Muscle of back (tissue), 13 donors: ENCODE measurements at places on chromosomes 5 and 9. TPM values are rescaled to one million over a fixed set of nuclear protein-coding genes. Genes with fewer than 3 reads are reported as not detected.

GRCh38 chr5:139711067-139711905, 63.1 kb downstream of the CXXC5 start:
- DNase-seq = no peak

- peak; percentile 58 for DNase-seq
Measured at GRCh38 chr9:137918331-137919094, 40.9 kb downstream of the CACNA1B start.

- DNase-seq = peak; percentile 58
Measured at GRCh38 chr5:7927466-7928375, 58.8 kb downstream of the MTRR start.

The TMEFF1 gene
- 0.83 TPM for polyA plus RNA-seq

The TRIP13 gene
- 10.2 TPM for polyA plus RNA-seq

The THOC3 gene
- polyA plus RNA-seq = 20.1 TPM

The ESM1 gene
- polyA plus RNA-seq = 3.1 TPM

The PAEP gene
- 0.32 TPM for polyA plus RNA-seq
